ENCODE measurements at places on chromosomes 6 and 20. TPM values are rescaled to one million over a fixed set of nuclear protein-coding genes. Genes with fewer than 3 reads are reported as not detected.

The FAM83C gene
- total RNA-seq = 0.10 TPM

The ACTL10 gene
- total RNA-seq = not detected

The JAG1 gene
- 8.8 TPM for total RNA-seq

DNA sequence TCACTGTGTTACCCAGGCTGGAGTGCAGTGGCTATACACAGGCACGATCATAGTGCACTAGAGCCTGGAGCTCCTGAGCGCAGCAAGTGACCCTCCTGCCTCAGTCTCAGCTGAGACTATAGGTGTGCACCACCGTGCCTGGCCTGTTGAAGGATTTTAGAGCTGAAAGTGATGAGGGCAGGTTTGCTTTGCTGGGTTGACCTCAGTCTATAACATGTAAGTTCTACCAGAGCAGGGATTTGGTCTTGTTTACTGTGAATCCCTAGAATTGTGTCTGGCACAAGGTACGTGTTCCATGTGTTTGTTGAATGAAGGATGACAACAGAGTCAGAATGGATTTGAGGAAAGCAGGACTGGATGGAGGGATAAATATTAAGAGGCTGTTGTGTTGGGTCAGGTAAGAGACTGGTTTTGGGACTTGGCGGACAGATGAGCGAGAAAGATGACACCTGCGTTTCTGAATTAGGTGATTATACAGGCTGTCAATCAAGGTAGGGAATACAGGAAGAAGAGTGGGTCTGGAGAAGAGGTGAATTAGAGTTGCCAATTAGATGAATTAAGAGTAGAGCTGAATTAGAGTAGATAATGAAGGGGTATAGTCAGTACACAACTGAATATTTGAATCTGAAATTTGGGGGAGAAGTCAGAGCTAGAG is 6.5 kb downstream of the ASXL1 start:
- no peaks in the 10 kb centered on the region for H3K27me3 ChIP-seq
- peaks cover 9% of the 10 kb centered on the region for H3K36me3 ChIP-seq
- H3K27ac ChIP-seq = no peak overlapping the region
- no peak for DNase-seq
- H3K4me3 ChIP-seq = no peak overlapping the region
- peaks cover 11% of the 10 kb centered on the region for H3K4me1 ChIP-seq

The FAM184A gene
- total RNA-seq = 8.9 TPM

- peaks cover 9% of the 10 kb centered on the region for H3K4me1 ChIP-seq
- no peaks in the 10 kb centered on the region for H3K36me3 ChIP-seq
- H3K4me3 ChIP-seq = no peak overlapping the region
- H3K27me3 ChIP-seq = no peaks in the 10 kb centered on the region
- DNase-seq = no peak
Measured at GRCh38 chr6:89357390-89357789, 4.9 kb upstream of the UBE2J1 start.
